Stimulated activated CD4-positive, alpha-beta T cell treated with anti-CD3 and anti-CD28 coated beads, TNF-alpha, amount 100 ng/mL, for 24 hours (primary cell): ENCODE measurements at places on chromosomes 5 and 9.

GRCh38 chr5:136522217-136522956, 157.0 kb upstream of the TRPC7 start:
- no peak for DNase-seq

DNA sequence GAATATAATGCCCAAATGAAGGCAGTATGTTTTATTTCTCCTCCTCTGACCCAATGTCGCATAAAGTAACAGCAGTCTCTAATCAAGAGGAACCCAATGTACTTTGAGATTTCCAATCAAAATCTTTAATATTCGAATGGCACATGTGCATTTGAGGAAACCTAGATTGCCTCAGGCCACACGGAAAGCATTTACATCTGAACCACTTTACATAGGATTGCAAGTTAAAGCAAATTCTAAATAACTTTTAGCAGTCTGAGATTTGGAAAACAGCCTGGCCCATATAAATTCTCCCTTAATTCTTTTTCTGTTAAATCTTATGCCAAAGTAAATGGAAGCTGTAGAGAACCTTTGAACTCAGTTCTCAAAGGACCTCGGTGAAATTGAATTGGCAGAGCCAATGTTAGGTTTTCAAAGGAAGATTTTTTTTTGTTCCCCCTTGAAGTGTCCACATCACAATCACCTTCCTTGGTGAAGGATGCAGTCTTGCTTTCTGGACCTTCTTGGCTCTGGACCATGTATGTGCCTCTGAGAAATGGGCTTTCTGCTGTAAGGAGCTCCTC, 57.3 kb downstream of the SNCAIP start:
- DNase-seq, result no peak

DNA sequence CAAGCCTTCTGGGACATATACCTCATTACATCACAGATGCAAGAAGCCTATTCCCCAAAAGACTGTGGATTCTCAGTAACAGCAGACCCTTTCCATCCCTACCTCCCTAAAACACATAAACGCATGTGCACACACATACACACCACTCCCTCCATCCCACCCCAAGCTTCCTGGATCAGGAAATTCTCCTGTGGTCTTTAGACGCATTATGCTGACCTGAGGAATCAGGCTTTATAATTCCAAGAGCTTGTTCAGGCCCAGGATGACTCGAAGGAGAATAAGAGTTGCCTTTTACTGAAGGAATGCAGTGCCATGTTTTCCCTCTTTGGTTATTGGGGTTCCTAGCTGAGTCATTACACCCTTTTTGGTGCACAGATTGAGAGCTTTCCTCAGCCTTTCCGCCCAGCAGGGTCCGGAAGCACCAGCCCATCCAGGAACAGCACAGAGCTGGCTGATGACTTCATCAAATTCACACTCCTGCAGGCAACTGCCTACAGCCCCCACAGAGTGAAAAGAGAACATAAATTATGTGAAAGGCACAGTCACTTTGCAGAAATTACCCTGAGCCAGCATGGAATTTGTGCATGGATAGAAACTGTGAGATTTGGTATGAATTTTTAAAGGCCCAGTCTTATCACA, 385.0 kb upstream of the TRPC7 start:
- no peak for DNase-seq

GRCh38 chr5:176531902-176532493, 5.2 kb downstream of the RNF44 start:
- no peak for DNase-seq

DNA sequence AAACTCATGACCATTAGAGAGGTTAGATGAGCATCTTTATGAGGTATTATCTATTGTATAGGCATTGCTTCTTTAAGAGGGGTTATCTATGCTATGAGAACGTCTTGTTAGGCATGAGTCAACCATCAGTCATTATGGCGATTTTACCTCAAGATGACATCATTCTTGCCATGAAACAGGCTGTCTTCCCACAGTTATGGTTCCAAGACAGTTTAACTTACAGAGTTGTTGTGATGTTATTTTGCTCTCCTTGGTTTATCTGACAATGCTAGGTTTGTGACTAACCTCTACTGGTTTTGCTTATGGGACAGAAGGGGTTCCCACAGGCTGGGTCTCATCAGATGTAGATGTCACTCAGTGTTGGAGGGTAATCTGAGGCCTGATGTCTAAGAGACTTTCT, 1864.7 kb upstream of the ACO1 start:
- DNase-seq, result no peak

GRCh38 chr9:14173713-14174112, 140.2 kb downstream of the NFIB start:
- no peak for DNase-seq

DNA sequence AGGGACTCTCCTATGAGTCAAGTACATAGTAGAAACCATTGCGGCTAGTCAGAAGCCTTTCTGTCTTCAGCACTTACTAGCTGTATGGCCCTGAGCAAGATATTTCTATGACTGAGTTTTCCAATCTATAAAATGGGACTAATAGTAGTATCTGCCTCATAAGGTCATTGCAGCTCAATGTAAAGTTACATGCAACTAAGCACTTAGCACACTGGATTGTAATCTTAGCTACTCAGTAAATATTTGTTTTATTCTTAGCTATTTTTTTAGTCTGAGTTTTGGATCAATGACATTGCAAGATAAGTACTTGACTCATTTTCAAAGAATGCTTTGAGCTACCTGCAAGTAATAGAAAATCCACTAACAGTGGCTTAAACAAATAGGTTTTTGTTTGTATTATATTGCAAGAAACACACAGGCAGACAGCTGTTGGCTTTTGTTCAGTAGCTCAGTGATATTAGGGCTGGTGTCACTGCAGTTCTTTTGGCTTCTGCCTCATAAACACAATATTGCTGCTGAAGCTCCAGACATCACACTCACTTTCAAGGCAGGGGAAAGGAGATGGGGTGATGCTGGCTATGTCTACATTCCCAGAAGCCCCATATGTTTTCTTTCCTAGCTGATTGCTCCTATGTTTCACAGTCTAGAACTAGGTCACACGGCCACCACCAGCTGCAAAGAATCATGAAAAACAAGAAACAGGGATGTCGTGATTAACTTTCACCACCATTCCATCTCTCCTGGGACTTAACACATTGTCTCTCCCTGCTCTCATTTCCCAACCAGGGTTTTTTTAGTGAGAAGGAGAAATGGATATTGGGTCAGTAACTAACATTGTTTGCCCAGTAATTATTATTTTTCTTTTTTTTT, 26.9 kb upstream of the FAT2 start:
- no peak for DNase-seq

GRCh38 chr9:136629879-136630661, 32.6 kb upstream of the EGFL7 start:
- DNase-seq, result peak; percentile 63

GRCh38 chr5:135568923-135569360, 9.8 kb downstream of the CXCL14 start:
- no peak for DNase-seq

DNA sequence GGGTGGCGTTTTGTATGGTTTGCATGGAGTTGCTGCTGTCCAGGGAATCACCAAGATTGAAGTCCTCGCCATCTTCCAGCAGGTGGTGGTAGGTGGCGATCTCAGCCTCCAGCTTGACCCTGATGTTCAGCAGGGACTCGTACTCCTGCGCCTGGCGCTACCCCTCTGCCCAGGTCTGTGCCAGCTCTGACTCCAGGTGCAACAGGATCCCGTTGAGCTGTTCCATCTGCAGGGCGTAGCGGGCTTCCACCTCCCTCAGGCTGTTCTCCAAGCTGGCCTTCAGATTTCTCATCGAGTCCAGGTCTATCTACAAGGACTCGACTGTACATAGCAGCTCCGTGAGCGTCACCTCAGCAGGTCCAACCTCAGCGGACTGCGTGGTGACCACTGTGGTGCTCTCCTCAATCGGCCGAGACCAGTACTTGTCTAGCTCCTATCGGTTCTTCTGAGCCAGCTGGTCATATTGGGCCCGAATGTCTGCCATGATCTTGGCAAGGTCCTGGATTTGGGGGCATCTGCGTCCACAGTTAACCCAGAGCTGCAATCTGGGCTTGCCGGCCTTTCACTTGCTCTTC, 1584.8 kb upstream of the ACO1 start:
- DNase-seq, result no peak

DNA sequence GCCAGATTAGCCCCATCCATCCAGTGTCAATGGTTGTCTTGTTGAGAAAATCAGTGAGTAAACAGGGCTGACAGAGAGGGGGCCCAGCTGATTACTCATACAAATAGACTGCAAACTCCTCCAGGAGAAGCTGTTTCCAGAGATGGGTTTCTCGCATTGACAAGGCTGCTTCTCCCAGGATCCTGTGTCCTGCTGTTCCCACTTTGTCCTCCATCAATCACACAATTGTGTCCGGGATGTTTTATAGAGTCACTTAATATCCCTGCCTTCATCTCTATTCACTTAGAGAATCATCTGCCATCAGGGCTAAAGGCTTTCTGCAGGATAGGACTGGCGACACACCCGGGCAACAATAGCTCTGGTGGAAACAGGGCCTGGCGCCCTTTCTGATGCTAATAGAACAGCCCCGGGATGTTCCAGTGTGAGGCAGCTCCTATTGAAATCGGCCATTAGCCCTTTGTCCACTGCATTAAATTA, 71.7 kb upstream of the TBCA start:
- DNase-seq, result no peak

GRCh38 chr5:57499262-57500050, 16.8 kb upstream of the ACTBL2 start:
- no peak for DNase-seq

- peak; percentile 19 for DNase-seq
These were observed 505 bp downstream of the C5orf34 start for GRCh38 chr5:43514471-43514815.

GRCh38 chr9:105510024-105510423, 47.9 kb upstream of the FKTN start:
- DNase-seq, result no peak

GRCh38 chr9:93589688-93590087, 13.3 kb downstream of the PHF2 start:
- DNase-seq, result no peak

DNA sequence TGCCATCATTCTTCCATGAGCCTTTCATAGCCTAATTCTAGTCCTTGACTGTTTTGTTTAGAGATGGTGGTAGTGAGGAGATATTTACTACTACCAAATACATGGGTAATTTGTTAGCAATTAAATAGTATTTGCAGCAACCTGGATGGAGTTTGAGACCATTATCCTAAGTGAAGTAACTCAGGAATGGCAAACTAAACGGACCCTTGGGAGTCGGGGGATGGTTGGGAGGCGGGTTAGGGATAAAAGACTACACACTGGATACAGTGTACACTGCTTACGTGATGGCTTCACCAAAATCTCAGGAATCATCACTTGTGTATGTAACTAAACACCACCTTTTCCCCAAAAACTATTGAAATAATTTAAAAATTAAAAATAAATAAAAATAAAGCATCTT, 809.2 kb upstream of the ZNF608 start:
- no peak for DNase-seq
